ENCODE measurements at places on chromosomes 12 and 14.

GRCh38 chr12:108582978-108583770 lies 14.7 kb downstream of the TMEM119 start:
- DNase-seq: no peak

DNA sequence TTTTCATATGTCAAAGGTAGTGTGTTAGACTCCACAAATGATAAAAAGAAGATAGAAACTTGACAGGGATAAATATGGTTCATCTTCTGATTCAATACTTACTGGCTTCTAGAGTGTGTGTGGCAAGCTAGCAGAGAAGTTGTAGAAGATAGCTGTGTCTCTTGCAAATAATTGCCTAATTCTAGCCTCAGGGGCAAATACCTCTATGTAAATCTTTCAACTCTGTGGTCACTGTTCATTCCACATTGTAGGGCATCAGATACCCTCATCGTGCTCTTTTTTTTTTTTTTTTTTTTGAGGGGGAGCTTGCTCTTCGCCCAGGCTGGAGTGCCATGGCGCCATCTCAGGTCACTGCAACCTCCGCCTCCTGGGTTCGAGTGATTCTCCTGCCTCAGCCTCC lies 1.7 kb downstream of the OLR1 start:
- DNase-seq: no peak

DNA sequence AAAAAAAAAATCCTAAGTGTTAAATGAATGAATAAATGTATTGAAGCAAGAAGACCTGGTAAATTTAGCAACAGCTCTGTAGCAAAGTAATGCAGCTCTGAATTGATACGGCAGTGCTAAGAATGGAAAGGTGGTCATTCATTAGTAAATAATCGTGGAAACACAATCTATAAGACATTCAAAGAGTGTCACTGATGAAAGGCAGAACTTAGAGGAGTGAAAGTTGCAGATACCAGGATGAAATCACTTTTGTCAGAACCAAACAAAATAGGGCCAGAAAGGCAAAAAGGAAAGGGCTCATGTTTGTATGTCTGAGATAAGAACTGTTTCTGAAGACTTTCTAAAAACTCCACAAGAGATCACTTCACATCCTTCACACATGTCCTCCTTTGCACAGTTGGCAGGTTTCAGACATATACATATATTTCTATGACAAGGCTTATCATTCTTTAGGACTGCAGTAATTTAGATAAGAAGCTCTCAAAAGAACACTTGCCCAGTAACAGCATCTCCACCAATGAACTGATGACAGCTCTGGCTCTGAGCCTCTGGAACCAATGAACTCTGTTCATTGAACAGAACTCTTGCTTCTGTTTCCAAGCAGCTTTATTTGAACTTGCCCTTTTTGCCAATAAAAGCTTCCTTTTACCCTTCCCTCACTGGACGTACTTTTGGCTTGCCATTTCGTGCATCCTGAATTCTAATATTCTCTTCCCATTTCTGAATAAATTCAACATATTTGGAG lies 4.2 kb upstream of the LRR1 start:
- no peak for DNase-seq

GRCh38 chr14:20019257-20019865 lies at the start of gene OR4K14:
OR4K14 (minus strand) TSS chr14:20019307; CDS start chr14:20015193, 4,114 bp downstream.
- DNase-seq: no peak

- DNase-seq: no peak
These were observed 1.6 kb upstream of the MANSC4 start for GRCh38 chr12:27781680-27782079.

- no peak for DNase-seq
These were observed 46.1 kb downstream of the CPM start for GRCh38 chr12:68886636-68887572.

DNA sequence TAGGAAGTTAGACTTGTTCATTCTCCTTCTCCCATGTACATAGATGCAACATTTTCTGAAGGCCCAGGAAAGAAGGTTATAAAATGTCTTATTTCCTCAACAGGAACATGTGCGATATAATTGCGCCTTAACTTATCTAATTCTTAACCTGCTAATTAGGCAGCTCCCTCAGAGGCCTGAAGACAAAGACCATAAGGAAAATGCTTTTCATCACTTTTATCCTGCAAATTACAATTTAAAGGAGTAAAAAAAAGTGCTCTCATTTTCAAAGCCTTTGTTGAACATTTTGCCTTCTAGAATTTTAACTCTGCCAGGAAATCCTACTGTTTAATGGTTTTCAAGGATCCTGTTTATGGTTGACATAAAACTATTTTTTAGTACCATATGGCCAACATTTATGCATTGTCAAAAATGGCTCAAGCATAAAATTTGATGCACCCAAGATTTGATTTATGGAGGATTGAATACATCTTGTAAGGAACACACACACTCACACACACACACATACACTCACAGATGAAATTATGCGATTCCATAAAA lies 660.4 kb upstream of the TMEM132C start:
- no peak for DNase-seq

- no peak for DNase-seq
These were observed 53.8 kb downstream of the GXYLT1 start for GRCh38 chr12:42090899-42091298.
